Fibroblast of the conjunctiva (primary cell): ENCODE measurements at places on chromosomes 11 and 22.

DNA sequence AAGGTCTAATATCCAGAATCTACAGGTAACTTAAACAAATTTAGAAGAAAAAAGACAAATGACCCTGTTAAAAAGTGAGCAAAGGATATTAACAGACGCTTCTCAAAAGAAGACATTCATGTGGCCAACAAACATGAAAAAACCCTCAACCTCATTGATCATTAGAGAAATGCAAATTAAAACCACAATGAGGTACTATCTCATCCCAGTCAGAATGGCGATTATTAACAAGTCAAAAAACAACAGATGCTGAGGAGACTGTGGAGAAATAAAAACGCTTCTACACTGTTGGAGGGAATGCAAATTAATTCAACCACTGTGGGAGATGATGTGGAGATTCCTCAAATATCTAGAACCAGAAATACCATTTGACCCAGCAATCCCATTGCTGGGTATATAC lies 67.2 kb downstream of the SLC17A6 start:
- DNase-seq, result no peak

- no peak for DNase-seq
Observed at GRCh38 chr11:103112364-103112763, 3.1 kb downstream of the DYNC2H1 start.

DNA sequence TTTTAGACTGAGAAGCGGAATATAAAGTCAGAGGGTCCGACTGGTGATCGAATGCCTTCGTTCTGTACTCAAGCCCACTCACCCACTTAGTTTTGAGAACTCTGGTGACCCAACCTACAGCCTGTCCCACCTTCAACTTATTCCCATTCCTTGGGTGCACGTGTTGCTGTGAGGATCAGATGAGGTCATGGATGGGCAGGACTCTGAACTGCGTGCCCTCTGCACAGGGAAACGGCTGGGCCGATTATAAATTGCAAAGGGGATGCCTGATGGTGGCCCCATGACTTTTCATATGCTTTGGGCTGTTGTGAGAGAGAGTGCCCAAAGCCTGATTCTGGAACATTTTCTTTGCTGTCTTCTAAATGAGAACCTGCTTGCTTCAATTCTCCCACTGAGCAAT lies 16.0 kb upstream of the EHF start:
- DNase-seq, result no peak

DNA sequence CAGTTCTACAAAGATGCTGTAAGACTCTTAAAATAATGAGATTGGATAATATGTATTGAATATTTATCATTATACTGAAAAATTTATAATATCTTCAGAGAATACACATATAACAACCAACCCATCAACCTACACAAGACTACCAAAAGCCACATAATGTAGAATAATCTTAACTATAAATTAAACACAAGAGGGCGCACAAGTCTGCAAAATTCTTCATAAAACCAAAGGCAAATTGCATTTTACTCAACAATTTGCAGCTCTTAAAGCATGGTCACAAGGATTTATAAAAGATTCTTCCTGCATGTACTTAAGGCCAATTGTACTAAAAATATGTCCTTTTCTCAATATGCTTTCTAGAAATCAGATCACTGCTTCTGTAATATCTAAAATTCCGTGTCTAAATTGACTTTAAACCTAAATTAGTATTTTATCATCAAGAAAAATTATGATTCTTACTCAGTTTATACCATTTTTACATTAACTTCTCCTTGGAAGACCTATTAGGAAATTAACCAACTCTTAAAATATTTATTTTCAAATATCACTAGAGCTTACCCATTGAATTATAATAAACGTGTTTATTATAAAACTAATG lies 79.0 kb downstream of the TTC28 start:
- DNase-seq, result peak; percentile 47

DNA sequence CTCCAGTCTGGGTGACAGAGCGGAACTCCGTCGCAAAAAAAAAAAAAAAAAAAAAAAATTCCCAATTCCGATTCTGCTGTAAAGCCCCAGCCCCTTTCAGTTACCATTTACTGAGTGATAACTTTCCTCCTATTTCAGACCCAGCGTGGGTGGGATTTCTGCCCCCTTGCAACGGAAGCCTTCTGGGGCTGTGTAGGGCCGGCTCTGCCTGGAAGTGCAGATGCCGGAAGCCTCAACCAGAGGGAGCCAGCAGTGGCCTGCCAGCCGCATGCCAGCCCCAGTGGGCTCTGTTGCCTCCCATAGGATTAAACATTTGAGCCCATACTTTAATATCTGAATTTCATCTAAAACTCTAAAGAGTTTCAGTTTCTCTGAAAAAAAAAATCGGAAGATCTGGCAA lies 60.0 kb upstream of the NUP50 start:
- DNase-seq, result no peak

- no peak for DNase-seq
Observed at GRCh38 chr11:14764579-14765527, 121.2 kb downstream of the PDE3B start.

DNA sequence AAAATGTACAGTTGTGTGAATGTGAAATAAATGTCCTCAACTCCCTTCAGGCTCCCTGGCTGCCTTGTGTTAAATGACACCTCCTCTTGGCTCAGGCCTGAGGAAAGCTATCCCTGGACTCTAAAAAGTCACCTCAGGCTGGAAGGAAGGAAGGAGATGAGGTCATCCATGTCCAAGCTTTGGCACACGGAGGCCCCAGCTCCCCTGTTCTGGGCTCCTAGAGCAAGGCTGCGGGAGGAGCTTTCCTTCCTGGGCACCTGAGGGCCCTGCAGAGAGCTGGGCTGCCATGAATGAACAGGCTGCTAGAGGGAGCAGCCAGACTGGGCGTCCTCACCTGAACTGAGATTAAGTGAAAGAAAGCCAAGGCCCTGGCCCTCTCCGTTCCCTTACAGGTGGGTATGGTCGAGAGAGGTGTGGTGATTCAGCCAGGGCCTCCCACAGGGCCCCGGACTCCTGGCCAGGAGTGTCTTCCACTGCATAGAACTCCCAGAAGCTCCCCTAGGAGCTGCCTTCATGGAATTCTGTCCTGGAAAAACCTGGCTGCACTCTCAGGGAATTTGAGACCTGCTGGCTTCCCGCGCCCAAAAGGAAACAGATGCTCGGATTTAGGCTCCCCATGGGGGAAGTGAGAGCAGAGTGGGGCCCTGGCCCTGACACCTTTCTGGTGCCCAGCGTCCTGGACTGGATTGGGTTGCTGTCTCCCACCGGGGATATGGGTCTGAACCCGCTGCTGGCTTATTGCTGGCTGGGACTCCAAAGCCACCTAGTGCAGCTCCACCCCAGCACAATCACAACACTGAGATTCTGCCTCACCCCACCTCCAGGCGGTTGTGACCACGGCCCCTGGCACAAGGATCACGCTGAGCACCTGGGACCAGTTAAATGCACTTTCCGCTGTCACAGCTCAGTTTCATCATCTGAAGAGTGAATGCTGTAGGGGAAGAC lies 22.2 kb downstream of the MYBPC3 start:
- DNase-seq, result no peak

DNA sequence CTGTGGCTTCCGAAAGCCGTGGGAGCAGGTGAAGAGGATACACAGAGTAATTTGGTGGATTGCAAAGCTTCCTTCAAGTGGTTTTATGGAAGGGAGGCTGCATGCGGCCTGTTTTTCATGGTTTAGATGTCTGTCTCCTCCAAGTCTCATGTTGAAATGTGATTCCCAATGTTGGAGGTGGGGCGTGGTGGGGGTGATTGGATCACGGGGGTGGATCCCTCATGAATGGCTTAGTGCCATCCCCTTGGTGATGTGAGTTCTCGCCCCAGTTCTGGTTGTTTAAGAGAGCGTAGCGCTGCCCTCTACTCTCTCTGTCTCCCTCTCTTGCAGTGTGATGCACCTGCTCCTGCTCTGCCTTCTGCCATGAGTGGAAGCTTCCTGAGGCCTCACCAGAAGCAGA lies 247.8 kb upstream of the B3GAT1 start:
- no peak for DNase-seq

DNA sequence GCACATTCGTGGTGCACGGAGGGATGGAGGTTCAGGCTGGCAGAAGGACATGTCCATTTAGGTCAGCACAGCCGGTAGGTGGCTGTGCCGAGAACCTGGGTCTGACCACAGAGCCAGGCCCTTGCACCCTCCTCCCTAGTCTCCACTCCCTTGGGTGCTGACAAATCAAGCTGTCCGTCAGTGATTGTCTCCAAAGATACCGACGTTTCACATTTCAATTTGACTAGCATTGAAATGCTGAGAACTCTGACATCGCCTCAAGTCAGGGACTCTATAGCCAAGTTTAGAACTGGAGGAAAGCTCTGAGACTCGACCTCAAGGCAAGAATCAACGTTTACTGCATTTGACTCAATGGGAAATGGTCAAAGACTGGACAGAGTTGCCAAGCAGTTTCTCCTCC lies 1321.1 kb downstream of the TBC1D22A start:
- DNase-seq, result no peak

DNA sequence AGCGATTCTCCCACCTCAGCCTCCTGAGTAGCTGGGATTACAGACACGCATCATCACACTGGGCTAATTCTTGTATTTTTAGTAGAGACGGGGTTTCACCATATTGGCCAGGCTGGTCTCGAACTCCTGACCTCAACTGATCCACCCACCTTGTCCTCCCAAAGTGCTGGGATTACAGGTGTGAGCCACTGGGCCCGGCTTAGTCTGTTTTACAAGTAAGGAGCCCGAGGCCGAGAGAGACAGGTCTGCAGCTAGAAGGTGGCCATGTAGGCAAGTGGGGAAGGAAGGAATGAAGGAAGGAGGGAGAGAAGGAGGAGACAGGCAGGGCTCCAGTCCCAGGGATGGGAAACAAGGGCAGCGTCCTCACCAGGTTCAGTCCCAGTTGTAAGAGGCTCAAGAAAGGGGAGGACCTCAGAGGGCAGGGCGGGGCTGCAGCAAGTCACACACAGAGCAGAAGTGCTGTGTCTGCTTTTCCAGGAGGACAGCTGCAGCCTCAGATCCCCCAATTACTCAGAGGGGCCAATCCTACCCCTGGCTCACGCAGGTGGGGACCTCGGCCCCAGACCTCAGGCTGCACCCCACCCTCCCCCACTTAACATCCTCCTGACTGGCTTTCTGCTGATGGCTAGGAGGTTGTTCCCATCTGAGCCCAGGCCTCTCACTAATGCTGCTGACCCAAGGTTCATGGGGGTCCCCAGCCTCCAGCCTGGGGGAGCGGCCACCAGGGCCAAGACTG lies 53.8 kb upstream of the PRR5 start:
- DNase-seq, result no peak

DNA sequence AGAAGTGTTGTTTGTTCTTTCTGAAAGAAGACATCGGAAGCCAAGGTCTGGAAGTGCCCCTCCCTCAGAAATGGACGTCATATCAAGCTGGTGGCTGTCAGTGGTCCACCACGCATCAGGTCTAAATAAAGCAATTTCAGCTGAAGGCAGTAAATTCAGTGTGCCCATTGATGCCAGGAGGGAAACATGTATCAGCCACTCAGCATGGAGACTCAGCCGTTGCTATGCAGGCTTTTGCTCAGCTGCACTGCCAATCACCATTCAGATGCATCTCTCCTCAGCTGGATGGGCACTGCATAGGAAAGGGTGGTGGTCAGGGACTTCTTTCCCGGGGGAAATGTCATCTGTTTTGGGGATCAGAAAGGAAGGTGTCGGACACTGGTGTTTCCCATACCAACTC lies 878.2 kb downstream of the NTM start:
- no peak for DNase-seq

DNA sequence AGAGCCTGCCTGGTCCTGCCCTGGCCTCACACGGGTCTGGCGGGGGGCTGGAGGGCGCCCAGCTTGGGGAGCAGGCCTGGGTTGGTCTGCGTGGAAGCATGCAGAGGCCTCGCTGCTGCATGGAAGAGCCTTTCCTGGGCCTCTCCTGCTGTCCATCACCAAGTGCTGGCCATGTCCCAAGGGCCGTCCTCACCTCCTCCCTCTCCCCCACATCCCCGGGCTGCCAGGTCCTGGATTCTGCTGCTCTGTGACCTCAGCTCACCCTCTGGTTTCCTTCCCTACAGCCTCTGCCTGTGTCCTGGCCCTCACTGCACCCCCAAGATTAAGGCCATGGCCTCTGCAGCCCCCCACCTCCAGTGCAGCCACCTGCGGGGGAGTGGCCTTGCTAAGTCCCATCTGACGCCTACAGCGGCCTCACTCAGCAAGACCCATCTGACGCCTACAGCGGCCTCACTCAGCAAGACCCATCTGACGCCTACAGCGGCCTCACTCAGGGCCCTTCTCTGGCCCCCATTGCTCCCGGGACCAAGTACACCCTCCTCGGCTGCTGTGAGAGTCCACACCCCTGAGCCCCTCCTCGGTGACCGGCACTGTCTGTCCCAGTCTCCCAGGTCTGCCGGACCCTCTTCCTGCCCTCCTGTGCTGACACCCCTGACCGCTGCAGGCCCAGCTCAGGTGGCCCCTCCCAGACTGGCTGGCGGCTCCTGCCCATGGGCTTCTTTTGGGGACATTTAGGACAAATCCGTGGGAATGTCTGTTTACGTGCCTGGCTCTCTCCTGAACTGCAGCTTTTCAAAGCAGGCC lies 119.5 kb upstream of the B3GAT1 start:
- no peak for DNase-seq

DNA sequence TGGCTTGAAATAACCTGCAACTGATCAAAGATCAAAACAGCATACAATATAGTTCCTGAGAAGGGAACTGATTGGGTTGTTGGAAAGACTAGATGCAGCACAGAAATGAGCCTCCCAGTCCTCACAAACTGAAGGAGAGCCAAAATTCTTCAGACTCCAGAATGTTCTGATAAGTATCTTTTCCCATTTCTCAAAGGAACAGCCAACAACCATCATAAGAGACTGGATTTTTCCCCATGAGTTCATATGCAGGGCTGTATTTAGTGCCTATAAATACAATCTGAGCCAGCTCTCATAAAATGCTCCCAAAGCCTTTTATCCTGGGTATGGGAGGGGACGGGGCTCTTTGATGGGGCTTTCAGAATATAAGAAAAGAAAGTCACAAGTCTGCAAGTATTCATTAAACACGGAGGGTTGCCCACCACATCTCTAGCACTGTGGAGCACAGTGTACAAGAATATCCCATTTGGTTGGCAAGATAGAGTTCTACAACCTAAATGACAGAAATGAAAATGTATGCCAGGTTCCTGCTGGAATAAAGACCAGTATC lies 50.7 kb upstream of the LYVE1 start:
- DNase-seq, result no peak

DNA sequence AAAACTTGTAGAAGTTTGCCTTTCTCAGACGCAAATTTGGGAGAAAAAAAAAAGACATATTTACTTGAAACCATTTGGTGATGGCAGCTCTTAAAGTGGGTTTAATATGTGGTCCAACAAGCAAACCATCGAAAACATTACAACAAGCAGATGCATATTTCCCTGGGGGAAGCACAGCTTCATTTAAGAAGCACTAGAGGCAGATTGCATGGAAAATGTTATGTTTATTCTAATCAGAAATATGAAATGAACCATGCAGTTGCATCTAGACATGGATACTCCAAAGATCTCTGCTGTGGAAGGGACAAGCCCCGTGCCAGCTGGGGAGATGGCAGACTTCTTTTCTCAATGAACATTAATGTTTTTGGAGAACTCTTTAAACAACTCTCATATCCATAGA lies 57.4 kb upstream of the PARVA start:
- no peak for DNase-seq

GRCh38 chr22:39255449-39256185 lies 10.8 kb upstream of the PDGFB start:
- no peak for DNase-seq

- DNase-seq, result no peak
Observed at GRCh38 chr11:102289592-102289991, 27.7 kb upstream of the BIRC3 start.

- no peak for DNase-seq
Observed at GRCh38 chr11:119520400-119520799, 97.4 kb upstream of the THY1 start.

GRCh38 chr11:113553235-113553634 lies 78.0 kb upstream of the DRD2 start:
- DNase-seq, result peak; percentile 52
